ENCODE measurements at places on chromosomes 5 and 9.

- DNase-seq, result no peak
These were observed 446.6 kb downstream of the ARHGEF28 start for GRCh38 chr5:74072646-74073045.

- no peak for DNase-seq
These were observed 179.8 kb downstream of the PARP8 start for GRCh38 chr5:50846261-50846660.

- no peak for DNase-seq
These were observed 5.0 kb downstream of the LMX1B start for GRCh38 chr9:126618585-126619360.

GRCh38 chr5:2135833-2136232 lies 253.1 kb upstream of the IRX4 start:
- DNase-seq, result no peak

Data from activated CD8-positive, alpha-beta memory T cell treated with anti-CD3 and anti-CD28 coated beads, Interleukin-2, amount 50 U/mL, for 48 hours (primary cell).